Mesangial cell (primary cell): ENCODE measurements at places on chromosomes 11 and 22. TPM values are rescaled to one million over a fixed set of nuclear protein-coding genes. Genes with fewer than 3 reads are reported as not detected.

HPX gene
- total RNA-seq = 0.38 and 0.65 TPM in 2 replicates

CCDC157 gene
- total RNA-seq = 4.6 and 7.0 TPM in 2 replicates

SOX10 gene
- total RNA-seq = 0.16 TPM in 1 of 2 replicates, not detected in the other

MRPL21 gene
- 53.2 and 75.9 TPM in 2 replicates for total RNA-seq

VSTM5 gene
- total RNA-seq = under 0.01 and 0.38 TPM in 2 replicates

MMP3 gene
- 1.0 TPM in 1 of 2 replicates, not detected in the other for total RNA-seq

MTA2 gene
- total RNA-seq = 88.7 and 132 TPM in 2 replicates

KIAA1671 gene
- total RNA-seq = 7.2 and 20.0 TPM in 2 replicates

PKDREJ gene
- total RNA-seq = not detected in 2 replicates

BDNF gene
- total RNA-seq = 6.5 and 14.7 TPM in 2 replicates

DGCR6 gene
- 0.33 and 1.1 TPM in 2 replicates for total RNA-seq
